ENCODE measurements at places on chromosomes 11 and 22. TPM values are rescaled to one million over a fixed set of nuclear protein-coding genes. Genes with fewer than 3 reads are reported as not detected.

DNA sequence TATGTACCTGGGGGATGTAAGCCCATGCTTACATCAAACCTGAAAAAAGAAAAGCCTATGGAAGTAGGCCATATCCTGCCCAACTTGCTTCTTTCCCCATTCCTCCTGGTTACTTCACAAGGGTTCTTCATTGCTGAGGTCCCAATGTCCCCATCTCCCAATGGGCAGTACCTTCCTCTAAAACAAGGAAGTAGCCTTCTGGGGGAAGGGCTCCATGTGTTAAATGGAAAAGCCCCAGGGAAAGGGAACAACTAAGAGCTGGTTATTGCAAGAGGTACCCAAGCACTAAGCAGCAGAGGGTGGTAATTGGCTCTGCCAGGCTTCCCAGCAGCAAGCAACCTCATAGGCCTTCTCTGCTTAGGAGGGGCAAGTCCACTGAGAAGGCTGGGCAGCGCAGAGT, 11.3 kb downstream of the TMEM216 start:
- DNase-seq, result no peak

- no peak for DNase-seq
Measured at GRCh38 chr11:65078151-65078550, 5.7 kb downstream of the CDCA5 start.

EMID1 gene
- total RNA-seq, result 1.4 TPM

GRCh38 chr11:75100314-75100713, 3.6 kb upstream of the OR2AT4 start:
- no peak for DNase-seq

DNA sequence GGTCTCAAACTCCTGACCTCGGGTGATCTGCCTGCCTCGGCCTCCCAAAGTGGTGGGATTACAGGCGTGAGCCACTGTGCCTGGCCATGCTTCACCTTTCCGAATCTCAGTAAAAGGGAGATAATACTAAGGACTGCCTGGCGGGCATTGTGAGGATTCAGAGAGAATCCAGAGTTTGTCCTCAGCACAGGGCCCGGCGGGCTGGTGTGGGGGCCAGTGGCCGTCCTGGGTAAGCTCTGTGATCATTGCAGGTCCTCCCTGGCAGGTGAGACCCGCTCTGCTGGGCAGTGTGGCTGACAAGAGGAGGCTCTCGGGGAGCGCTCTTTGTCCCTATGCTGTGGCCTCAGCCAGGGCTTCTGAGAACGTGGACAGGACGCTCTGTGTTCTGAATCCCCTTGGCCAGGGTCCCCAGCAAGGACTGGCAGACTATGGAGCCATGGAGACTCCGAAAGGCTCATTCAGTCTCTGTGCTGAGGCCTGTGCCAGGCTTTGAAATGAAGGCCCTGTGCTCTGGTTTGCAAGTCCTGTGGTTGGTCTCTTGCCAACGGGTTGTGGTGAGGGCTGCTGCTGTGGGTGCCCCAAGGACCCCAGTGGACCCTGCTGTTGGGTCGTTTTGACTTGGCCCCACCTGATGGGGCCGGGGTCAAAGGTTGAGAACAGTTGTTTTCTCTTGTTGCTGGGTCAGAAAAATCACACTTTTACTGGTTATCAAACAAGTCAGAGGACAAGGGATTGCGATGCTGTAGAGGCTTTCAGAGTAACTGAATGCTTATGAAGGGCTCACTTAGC, 2.1 kb downstream of the TPCN2 start:
- no peak for DNase-seq
